ENCODE measurements at places on chromosomes 7 and 10.

DNA sequence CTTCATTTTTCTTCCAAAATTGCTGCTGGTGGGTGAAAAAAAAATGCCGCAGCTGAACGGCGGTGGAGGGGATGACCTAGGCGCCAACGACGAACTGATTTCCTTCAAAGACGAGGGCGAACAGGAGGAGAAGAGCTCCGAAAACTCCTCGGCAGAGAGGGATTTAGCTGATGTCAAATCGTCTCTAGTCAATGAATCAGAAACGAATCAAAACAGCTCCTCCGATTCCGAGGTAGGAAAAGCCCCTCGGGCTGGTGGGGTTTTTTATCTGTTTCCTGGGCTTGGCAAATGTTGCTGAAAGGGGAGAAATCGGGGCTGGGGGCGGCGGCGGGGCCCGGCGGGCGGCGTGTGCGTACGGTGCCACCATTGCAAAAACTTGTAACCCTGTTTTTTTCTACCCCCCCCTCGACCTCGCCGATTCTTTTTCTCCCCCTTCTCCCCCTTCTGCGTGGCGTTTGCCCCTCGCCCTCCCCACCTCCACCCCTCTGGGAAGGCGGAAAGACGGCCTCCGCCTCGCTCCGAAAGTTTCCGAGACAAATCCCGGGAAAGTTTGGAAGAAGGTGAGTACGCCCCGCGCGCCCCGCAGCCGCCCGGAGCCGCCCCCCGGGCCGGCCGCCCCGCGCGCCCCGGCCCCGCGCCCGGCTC, 789 bp downstream of the TCF7L2 start:
- DNase-seq: no peak

GRCh38 chr10:80473096-80473657, 19.1 kb downstream of the TSPAN14 start:
- no peak for DNase-seq

DNA sequence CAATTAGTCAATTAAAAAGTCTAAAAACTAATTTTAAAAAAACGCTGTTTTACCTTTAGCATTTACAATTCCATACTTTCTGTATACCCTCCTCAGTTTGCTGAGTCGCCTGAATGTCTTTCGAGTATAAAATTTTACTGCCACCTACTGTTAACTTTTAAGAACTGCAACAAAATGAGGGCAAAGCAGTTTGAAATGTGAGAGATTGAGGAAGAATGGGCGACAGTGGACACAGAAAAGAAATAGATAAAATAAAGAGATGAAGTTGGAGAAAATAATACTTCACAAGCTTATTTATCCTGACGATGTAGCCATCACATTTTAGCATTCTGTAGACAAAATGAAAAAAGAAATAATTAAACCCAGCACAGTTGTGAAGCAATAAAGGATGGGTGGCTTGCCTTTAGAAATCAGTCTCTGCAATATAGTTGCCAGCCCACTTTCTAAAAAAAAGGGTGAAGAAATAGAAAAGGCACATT, 110.8 kb upstream of the PTN start:
- DNase-seq: no peak

DNA sequence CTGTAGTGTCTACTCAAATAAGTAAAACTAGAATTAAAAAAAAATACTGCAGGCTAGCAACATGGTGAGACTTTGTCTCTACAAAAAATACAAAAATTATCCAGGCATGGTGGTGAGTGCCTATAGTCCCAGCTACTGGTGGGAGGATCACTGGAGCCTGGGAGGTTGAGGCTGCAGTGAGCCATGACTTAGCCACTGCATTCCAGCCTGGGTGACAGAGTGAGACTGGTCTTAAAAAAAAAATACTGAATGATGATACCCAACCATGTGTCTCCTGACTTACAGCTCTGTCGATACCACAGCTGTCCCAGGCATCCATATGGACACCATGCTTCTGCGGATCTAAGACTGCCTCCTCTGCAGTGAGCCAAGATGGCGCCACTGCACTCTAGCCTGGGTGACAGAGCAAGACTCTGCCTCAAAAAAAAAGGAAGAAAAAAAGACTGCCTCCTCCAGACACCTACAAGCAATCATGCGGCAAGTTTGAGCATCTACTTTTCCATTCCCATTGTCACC, 7.9 kb upstream of the FRAT1 start:
- no peak for DNase-seq

DNA sequence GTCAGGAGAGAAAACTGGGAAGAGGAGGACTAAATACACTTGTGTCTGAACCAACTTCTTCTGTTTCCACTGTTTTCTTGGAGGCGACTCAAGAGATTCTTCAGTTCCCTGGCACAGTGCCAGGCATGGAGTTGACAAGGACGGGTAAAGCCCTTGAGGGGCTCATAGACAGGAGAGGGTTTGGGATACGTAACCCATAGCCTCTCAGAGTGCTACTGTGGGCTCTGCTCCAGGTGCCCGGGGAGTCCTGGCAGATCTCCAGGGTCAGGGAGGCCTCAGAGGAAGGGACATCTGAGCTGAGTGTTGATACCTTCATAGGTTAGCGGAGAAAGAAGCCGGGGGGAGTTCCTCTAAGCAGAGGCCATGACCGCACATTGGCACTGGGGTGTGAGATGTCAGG, 42.0 kb downstream of the GALNT17 start:
- no peak for DNase-seq

Data from activated T-helper 1 cell treated with anti-CD3 and anti-CD28 coated beads, Interleukin-2, amount 50 U/mL, for 16 hours (primary cell).